ENCODE measurements at places on chromosomes 5 and 9.

GRCh38 chr9:3980771-3981170 lies 319.1 kb downstream of the GLIS3 start:
- DNase-seq, result no peak

DNA sequence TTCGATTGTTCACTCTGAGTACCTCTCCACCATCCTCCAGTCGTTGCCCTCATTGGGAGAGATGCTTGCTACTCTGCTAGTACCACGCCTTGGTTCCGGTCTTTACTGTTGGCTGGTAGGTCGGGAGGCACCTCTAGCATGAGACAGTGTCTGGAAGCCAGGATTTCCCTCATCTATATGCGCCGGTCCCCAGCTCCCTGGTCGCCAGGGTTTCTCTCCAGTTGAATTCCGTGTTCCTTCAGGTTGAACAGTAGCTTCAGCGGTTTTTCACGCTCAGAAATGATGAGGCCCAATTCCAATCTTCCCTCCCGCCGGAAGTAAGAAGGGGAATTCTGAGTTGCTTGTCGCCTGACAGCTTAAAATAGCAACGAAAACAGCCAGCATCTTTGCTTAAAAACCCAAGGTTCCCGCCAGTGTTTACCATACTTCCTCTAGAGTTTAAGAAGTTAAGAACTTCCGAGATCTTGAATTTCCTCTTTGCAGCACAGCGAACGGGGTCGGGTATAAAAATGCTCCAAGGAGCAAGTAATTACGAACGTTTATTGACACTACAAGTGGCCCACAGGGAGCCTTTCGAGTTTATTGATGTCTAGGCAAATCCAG lies 1.3 kb upstream of the ST8SIA4 start:
- no peak for DNase-seq

- no peak for DNase-seq
Measured at GRCh38 chr5:124869426-124870033, 123.1 kb upstream of the ZNF608 start.

GRCh38 chr5:12330381-12330780 lies 426.1 kb upstream of the CTNND2 start:
- DNase-seq, result no peak

DNA sequence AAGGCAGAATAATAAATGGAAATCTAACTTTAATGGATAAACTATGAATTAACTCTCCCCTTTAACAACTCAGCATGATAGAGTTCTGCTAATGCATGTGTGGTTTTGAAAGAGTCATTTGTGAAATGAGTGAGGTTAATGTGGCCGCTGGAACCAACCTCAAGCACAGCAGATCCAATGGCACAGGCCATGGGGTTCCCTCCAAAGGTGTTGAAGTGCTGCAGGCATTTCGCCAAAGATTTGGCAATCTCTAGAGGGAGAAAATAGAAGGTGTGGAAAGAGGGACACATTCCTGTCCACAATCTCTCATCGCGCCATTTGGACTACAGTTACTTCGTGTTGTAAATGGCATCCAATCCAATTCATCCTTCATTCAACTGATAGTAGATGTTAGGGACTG lies 35.0 kb downstream of the AGXT2 start:
- no peak for DNase-seq

GRCh38 chr5:139681112-139681458 lies 32.9 kb downstream of the CXXC5 start:
- no peak for DNase-seq

GRCh38 chr9:13165236-13165945 lies 114.1 kb downstream of the MPDZ start:
- no peak for DNase-seq

DNA sequence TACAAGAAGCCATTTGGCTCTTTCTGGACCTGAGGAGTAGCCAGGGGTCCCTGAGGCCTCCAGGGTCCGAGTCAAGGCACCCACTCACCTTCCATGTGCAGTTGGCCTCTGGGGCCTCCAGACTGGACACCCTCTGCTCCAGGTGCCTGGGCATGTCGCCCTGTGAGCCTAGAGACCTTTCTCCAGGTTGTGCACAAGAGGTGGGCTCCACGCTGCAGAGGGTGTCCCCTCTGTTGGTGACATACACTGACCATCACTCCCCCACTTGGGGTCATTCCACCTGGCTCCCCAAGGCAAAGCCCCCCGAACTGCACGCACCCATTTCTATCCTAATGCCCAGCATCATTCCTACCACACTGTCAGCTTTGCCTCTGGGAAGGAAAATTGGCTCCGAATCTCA lies 48.8 kb downstream of the RASGEF1C start:
- no peak for DNase-seq

DNA sequence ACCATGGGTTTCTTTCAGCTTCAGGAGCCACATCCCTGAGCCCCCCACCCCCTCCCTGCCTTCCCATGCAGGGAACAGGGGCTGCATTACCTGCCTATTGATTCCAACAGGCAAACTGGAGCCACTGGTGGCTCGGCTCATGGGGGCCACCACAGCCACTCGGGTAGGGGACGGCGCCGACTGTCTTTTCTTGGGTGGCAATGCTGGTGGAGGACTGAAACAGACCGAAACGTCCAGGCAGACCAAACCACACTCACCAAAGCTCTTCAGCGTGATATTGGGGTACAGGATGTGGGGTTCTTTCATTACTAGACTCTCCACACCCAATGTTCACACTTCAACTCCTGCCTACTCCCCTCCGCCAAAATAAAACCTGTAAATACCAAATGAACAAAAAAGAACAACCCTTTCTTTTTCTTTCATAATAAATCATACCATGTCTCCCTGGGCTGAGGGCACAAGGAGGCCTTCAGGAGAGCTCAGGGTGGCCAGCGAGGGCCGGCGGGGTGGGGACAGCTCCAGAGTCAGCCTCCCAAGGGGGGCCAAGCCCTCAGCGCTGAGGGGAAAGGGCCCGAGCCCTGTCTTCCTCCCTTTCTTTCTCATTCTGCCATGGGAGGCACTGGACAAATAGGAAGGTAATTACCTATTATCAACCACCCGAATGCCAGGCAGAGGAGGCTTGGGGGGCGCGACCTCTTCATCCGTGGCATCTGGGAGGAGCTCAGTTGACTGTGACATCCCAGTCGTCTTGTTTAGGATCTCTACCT lies 83.3 kb downstream of the PRRT1B start:
- no peak for DNase-seq

GRCh38 chr9:28832168-28832770 lies 1259.0 kb upstream of the C9orf72 start:
- DNase-seq, result no peak

GRCh38 chr9:121692606-121693387 lies 41.4 kb downstream of the DAB2IP start:
- peak; percentile 34 for DNase-seq

GRCh38 chr9:36158122-36158521 lies 11.1 kb upstream of the CCIN start:
- DNase-seq, result no peak

GRCh38 chr5:172294831-172295230 lies 11.3 kb upstream of the UBTD2 start:
- no peak for DNase-seq

DNA sequence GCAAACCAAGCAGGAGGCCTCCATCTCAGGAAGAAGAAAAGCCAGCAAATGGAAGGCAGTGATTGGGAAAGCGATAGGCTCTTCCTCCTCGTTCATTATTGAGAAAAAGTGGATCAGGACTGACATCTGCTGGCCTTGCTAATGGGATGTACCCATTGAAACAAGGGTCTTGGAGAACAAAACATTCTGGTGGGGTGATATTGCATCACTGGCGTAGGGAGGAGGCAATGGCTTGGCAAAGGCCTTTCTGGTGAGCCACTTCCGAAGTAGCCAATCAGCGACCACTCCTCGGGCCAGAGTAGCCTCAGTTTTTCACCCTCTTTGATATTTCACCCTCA lies 86.7 kb upstream of the NFIB start:
- peak; percentile 76 for DNase-seq

DNA sequence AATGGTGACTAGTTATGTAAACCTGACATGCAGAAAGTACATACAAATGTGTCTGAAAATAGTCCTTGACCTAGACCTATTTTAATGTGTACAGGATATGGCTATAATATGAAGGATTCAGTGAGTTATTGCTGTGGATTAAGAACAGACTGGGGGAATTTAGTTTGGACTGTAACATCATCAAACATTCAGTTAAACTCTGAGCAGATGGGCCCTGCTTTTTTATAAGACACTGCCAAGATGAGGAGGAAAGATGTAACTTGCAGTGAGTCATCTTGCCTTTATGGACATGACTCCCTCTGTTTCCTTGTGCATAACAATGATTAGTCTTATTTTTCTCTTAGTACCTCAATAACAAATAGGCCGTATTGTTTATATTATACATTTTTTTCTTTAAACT lies 12.2 kb downstream of the PPP3R2 start:
- DNase-seq, result peak; percentile 42

- no peak for DNase-seq
Measured at GRCh38 chr5:71809446-71809845, 90.4 kb downstream of the CARTPT start.

DNA sequence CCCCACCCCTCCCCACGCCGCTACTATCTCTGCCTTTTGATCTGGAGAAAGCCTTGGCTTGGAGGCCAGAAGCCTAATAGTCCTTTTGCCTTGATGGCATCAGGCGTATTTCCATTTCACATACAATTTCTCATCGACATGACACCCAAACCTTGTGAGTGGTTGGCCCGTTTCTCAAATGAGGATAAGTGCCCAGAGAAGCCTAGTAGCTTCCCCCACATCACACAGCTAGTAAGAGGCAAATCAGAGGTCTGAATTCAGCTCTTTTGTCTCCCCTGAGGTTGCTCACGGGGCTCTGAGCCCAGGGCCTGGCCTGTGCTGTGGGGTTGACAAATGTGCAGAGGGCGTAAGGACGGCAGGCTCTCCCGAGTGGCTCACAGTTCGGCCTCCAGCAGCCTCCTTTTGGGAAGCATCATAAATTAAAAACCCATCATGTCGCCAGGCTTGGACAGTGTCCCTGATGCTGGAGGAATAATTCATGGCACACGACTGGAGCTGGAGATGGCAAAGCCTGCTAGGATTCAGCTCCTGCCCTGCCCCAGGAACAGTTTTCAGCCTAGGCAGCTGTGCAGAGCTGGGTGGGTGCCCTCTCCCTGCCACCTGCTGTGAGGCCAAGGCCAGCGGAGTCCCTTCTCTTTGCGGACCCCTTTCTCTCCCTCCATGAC lies 263.8 kb downstream of the NSG2 start:
- no peak for DNase-seq

- peak; percentile 60 for DNase-seq
Measured at GRCh38 chr5:135834639-135835529, at the start of gene SLC25A48. TSS of gene SLC25A48 (plus strand) at chr5:135834663. CDS start at chr5:135834848, 185 bp downstream.

DNA sequence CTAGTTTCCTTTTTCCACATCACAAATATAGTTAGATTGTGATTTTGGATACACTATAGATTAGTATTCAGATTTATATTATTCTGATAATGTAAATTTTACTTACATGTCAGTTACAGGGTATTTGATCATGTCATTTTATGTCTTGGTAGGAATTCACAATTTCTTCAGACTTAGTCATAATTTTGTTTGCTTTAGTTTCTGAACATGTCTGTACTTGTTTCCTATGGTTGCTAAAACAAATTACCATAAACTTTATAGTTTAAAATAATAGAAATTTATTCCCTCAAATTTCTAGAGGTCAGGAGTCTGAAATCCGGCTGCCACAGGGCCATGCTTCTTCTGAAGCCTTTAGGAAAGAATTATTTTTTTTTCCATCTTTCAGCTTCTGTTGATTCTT lies 1817.2 kb upstream of the CDH9 start:
- peak; percentile 52 for DNase-seq

DNA sequence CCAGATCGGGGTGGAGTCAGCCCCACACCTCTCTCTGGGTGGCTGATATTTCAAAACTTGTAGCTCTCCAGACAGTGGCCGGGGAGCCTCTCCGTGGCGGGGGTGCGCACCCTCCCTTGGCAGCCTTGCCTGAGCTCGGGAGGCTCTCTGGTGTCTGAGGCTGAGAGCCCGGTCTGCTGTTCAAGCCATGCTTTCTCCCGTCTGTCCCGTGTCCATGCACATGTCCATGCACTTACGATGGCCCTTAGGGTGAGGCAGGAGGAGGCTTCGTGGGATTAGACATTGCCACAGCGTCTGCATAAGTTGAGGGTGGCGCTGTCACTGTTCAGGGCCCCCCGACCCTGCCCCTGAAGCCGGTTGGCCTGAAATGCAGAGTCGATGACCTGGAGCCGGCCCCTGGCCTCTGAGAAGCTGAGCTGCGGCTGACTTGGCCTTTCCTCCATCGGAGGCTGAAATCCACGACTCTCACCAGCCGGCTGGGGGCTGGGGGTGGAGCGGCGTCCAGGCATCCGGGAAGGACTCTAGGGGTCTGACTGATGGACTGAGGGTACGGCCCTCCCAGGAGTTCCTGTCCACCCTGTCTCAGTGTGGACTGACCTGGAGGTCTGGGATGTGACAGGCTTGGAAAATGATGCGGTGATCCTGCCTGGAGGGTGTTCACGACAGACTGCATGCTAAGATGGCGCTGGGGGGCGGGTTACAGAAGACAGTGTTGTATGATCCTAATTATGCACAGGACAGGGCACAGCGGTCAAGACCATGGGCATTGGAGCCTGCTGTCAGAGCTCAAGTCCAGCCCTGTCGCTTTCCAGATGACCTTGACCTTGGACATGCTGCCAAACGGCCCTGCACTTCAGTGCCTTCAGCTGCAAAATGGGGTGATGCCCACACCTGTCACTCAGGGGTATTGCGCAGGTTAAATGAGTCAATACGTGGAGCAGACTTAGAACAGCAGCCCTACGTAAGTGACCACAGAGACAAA lies 18.3 kb upstream of the SLC2A6 start:
- DNase-seq, result no peak

DNA sequence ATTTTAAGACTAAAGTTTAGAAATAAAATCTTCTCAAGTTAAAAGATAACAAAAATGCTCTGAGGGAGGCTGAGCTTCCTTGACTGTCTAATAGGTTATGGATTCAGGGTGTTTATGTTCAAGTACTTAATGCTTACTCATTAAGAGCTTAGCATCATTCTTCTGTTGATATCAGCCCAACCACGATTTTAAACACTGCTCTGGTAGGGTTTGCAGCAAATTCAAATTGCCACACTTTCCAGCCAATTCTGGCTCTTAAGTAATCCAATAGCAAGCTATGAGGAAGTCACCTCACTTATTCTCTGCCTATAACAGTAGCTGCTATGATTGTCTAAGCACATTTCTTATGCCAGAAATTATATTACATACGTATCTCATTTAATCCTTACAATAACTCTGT lies 191.0 kb upstream of the KIF2A start:
- DNase-seq, result peak; percentile 14

DNA sequence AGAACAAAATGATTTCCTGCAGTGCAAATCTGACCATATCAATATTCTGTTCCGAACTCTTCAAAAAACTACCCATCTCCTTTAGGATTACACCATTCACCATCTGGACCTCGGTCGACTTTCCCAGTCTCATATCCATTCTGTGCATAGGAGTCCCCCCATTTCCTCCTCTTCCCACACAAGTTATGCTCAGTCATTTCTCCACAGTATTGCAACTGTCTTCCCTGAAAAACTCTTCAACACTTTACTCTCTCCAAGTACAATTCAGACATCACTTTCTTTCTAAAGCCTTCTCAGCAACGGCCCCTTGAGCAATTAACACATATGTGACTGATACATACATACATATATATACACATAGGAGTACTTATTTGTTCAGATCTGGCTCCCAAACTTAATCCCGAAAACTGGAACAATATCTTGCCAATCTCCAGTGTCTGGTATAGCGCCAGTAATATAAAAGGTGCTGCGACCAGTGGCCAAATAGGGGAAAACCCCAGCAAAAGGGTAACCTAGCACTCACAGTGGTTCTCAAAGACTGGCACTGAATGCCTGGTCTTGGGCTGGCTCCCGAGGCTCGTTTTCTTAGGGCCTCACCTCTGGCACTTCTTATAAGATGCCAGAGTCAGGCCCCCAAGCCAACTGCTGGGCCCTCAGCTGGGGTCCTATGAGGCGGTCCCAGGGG lies 629 bp downstream of the ZBTB26 start:
- no peak for DNase-seq
